ENCODE measurements at places on chromosomes 11 and 22.

DNA sequence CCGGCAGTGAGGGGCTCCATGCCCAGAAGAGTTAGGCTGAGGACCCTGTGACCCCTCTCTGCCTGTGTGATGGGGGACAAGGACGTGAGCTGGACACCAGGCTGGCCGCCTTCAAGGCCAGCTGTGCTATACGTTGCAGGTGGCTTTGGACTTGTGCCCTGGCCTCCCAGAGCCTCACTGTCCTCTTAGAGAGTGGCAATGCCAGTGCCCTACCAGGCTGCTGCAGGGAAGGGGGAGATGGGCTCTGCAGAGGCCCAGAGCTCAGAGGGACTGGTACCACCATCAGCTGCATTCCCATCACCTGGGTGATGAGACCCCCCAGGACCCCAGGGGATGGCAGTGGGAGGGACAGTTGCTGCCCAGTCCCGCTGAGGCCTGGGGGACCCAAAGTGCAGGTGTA, 90.4 kb upstream of the SHISAL1 start:
- no peak for DNase-seq

DNA sequence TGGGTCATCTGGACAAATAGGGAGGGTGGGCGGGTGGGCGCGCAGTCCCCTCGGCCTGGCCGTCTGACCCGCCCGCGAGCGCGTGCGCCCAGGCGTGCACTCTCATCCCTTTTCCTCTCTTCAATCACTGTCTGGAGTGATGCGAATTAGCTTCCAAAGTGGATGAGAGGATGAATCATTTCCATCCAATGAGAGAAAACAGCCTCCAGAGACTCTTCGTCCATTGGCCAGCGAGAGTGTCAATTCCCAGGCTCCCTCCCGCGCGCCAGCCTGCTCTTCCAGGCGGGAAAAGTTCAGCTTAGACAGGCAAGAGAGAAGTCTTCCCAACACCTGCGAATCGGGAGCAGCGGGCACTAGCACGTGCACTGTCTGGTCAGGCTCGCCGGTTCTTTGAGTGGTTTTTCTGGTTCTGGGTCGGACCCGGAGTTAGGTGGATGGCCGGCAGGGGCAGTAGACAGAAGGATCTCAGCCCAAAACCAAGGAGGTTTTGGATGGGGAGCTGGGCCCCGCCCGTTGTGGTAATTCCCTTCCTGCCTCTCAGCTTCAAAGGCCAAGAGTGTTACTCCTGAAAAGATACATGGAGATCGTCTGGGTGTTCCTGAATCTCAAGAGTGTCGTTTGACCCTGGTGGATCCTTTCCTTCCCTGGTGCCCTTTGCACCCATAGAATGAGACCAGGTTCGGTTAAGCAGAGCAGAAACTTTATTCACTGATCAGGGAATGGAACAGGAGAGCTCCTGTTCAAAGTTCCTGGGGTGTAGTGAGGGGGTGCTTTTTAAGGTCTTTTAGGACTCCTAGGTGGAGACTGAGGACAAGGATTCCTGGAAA, 33.4 kb upstream of the GLYATL1 start:
- peak; percentile 90 for DNase-seq

GRCh38 chr22:42889304-42889703, 32.2 kb upstream of the ARFGAP3 start:
- no peak for DNase-seq

GRCh38 chr11:2342981-2343380, 34.1 kb upstream of the CD81 start:
- no peak for DNase-seq

- no peak for DNase-seq
These were observed 29.1 kb upstream of the TP53I11 start for GRCh38 chr11:44979543-44980399.

DNA sequence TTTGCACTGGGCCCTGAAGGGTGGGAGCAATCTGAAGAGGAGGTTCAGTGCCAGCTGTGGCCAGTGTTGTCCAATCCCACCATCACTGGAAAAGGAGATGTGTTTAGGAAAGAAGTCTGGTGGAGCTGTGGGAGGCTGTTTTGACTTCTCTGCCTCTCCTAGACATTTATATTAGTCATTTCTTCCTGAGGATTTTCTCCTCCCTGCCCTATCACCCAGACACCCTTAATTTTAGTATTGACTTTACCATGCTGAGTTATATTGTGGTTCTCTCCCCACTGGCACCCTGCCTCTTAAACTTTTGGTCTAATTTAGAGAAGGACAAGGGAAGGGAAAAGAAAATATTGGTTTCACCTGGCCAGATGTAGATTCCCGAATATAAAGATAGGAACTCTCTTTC, 159.1 kb downstream of the WNT11 start:
- DNase-seq, result peak; percentile 18

GRCh38 chr11:44290208-44290607, 19.7 kb downstream of the ALX4 start:
- peak; percentile 59 for DNase-seq

GRCh38 chr11:76167590-76167989, 38.7 kb downstream of the WNT11 start:
- peak; percentile 48 for DNase-seq

DNA sequence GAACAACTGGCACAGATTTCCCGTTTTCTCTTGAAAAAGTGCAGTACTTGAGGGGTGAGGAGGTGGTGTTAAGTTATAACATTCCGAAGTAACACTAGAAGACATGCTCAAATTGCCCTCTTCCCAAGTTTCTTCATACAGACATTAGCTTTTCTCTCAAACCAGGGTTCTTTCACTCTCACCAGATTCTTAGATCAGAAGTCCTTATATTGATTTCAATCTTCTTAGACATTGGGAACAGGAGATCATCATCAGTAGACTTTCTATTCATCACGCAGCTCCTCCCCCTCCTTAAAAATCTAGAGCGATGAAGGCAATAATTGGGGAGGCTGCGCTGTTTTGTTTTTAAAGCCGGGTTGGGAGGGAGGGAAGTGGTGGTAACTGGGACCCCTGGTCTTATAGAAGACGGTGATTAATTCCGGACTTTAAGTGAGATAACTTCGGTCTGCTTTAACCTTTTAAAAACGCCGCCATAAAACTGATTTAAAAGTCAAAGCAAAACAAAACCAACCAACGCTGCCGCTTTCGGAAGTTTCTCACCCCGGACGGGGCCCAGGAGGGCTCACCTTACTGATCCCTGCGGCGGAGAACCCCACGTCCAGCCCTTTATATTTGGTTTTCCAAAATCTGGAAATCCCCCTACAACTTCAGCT, 665 bp downstream of the USP28 start:
- peak; percentile 17 for DNase-seq

DNA sequence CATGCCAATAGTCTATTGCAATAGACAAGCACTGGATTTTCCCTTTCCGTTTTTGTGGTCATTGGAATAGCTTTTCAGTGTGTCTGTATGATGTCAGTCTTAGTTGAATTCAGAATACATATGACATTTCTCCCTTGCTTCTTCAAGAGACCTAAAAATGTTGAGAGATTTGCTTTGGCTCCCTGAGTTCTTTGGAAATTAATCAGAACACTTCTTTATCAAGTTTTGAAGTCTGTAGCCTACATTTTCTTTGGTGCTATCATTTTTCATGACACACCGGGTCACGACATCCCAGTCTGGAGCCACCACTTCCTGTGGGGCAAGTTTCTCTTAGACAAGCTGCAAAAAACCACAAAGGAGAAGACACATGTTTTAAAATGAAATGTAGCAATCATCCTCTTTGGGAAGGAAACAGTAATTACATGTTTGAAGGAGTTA, 847.1 kb downstream of the OPCML start:
- peak; percentile 60 for DNase-seq

GRCh38 chr11:44883277-44883676, 67.4 kb downstream of the TP53I11 start:
- DNase-seq, result no peak

- no peak for DNase-seq
These were observed 206.9 kb upstream of the TMEM45B start for GRCh38 chr11:129608711-129609110.

DNA sequence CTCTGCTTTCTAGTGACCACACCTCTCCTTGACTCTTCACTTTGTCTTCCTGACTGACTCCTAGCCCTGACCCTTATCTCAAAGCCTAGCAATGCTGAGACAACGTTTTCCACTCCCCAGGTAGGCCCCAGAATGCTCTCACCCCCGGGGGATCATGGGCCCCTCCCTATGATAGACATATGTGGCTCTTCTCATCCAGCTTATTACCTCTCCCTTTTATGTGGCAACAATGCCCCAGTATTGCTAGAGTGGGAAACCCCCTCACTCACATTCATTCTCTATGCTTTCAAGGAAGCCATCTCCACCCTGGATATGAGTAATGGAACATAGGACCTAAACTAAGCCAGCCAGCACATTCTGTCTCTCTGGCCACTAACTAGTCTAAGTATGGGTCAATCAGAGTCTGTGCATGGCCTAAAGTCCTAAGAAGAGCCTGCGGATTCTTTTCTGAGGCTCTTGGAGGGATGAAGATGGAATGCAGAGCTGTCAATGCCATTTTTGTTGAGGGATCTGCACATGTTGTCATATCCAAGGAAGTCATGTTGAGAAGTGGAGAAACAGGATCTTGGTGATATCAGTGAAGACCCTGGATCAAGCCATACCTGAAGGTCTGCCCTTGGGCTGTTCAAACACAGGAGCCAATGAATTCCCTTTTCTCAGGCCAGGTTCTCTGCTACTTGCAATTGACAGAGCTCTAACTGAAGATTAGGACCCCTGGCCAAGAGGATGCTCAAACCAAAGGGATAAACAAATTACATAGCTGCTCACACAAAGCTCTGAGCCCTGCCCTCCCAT, 79.8 kb upstream of the GRK3 start:
- no peak for DNase-seq

DNA sequence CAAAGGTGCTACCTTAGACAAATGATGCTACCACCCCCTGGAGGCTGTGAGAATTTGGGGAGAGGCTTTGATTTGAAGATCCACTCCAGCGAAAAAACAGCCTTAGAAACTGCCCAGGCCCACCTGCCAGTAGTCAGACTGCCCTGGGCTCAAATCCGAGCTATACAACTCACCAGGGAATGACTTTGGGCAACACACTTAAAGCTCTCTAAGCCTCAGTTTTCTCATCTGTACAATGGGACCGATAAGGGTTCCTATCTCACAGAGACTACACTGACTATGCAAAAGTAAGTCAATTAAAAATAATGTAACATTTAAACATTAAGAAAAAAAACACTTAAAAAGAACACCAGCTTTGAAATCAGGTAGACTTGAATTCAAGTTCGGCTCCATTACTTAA, 19.9 kb downstream of the VWCE start:
- DNase-seq, result no peak

DNA sequence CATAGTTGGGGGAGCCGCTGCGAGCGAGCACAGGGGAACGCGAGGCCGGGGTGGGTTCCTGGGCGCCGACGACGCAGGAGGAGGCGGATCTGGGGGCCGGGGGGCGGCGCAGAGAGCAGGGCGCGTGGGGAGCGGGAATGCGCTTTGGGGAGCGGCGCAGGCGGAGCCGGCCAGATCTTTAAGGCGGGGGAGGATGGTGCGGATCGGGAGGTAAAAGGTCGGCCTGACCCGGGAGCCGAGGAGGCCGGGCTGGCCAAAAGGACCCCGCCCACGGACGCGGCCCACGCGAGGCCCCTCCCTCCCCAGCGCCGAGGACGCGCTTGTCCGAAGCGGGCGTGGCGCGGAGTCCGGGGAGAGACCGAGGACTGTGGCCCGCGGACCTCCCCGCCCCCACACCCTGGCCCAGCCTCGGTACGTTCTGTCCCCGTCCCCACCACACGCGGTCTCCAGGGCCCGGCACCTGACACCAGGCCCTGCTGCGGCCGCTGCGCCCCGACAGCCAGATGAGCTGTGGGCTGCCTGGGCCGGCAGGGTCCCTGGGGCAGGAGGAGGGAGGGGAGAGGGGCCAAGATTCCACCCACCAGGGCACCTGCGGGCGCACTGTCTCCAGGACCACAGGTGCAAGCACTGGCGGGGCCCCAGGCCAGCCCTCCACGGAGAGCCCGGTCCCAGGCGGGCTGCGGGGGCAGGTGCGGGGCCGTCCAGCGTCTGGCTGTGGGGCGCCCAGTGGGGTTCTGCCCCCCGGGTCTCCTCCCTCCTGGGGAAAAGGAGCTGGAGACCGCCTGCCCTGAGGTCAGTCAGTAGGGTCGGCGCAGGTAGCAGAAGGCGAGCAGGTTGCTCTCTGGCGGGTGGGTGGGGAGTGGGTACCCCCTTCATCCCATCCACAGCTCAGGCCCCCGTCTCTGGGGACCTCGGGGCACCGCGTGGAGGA, 10.9 kb downstream of the PIM3 start:
- DNase-seq, result peak; percentile 81

- no peak for DNase-seq
These were observed 69.1 kb upstream of the NTM start for GRCh38 chr11:131301306-131301705.

DNA sequence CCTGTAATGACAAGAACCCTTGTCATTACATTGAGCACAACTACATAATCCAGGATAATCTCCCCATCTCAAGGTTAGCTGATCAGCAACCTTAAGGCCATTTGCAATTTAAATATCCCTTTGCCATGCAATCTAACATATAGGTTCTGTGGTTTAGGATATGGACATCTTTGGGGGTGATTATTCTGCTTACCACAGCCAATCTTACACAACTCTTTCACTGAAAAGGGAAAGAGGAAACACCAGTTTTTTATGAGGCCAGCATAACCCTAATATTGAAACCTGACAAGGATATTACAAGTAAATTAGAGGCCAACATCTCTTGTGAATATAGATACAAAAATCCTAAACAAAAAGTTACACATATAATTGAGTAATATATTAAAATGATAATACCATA, 78.5 kb downstream of the CYP2R1 start:
- DNase-seq, result no peak

GRCh38 chr11:111352935-111353710, 26.0 kb downstream of the POU2AF1 start:
- DNase-seq, result no peak

GRCh38 chr11:118921121-118921928, 4.4 kb downstream of the BCL9L start:
- DNase-seq, result peak; percentile 70

GRCh38 chr22:40621309-40622151, 15.0 kb downstream of the MRTFA start:
- DNase-seq, result no peak

Data from AG20443 (cell line).